Choroid plexus epithelial cell (primary cell): ENCODE measurements at places on chromosomes 5 and 9.

- DNase-seq, result no peak
Measured at GRCh38 chr9:138024131-138024530, 146.5 kb downstream of the CACNA1B start.

DNA sequence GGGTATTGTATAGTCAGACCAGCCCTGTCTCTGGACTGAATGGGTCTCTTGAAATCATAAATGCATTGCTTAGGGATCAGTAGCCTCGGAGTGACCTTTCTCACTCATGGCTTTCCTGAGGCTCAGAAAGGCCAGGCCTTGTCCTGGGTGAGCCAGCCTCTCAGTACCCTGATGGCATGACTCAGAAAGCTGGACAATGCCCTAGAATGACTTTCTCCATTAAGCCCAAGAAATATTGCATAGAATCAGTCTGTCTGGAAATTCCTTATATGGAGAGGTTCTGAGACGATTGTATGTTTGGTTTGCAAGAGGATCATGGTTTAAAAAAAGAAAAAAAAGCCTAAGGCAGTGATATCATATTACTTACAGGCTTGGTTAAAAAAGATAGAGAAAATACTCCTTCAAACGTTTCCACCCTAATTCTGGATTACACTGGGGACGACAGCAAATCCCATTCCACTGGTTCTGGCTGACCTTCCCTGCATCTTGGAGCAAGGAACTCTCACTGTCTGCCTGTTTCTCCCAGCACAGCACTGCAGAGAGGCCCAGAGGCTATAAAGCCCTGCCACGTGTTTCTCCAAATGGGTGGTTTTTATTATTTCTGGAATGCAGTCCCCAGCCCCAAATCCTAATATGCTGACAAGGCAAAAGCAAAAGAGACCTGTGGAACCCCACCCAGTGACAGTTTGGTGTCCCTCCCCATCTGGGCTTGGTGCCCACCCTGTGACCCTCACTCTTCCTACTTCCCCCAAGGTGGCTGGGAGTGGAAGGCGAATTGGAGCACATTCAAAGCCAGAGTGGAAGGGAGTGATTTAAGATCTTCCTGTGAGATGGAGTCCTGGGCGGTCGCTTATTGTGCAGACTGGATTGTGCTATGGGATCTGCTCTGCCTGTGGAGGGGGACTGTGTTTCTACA, 34.4 kb downstream of the MAP1B start:
- DNase-seq, result peak; percentile 95

DNA sequence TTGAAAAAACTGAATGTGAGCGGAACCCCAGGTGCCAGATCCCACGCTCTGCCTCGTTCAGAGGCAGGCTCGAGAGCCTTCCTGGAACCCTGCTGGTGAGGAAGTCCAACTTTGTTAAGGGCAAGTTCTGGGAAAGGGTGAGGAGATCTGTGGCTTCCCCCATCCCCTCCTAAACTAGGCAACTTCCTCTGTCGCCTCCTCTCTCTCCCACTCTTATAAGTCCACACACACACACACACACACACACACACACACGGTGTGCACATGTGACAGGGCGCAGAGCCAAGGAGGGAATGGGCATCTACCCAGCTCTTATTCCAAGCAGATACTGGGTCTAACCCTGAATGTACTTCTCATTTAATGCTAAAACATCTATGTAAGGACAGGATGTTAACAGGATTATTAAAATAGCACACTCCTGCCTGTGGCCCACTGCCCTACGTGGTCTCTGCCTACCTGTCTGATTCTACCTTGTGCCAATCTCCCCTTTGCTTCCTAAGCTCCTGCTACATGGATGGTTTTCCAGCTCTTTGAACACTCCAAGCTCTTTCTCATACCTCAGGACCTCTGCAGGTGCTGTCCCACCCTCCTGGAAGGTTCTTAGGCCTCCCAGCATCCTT, 72.4 kb upstream of the FBXW11 start:
- peak; percentile 56 for DNase-seq

DNA sequence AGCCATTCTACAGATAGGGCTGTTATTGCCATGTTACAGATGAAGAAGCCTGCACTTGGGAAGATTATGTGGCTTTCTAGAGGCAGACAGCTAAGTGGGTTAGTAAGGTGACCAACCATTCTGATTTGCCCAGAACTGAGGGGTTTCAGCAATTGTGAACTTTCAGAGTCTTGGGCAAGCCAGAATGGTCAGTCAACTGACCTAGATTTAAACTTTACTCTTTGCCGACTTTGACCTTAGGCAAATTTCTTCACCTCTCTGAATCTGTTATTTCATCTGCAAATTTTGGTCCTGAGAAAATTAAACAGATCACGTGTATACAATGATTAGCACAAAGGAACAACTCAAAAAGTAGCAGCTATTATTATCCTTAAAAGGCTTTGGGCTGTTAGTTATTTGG, 20.4 kb upstream of the TNFSF8 start:
- DNase-seq, result no peak

- DNase-seq, result no peak
Measured at GRCh38 chr5:109328626-109329025, 81.1 kb downstream of the PJA2 start.

- DNase-seq, result no peak
Measured at GRCh38 chr5:158364367-158364766, 505.4 kb upstream of the CLINT1 start.

- peak; percentile 26 for DNase-seq
Measured at GRCh38 chr9:133163504-133164172, at the start of gene GBGT1. TSS of gene GBGT1 (minus strand) at chr9:133163914. CDS start at chr9:133162412, 1,502 bp downstream.

- no peak for DNase-seq
Measured at GRCh38 chr5:149543361-149544027, 7.7 kb downstream of the CSNK1A1 start.

- DNase-seq, result no peak
Measured at GRCh38 chr5:132008163-132008473, 3.3 kb downstream of the ACSL6 start.

DNA sequence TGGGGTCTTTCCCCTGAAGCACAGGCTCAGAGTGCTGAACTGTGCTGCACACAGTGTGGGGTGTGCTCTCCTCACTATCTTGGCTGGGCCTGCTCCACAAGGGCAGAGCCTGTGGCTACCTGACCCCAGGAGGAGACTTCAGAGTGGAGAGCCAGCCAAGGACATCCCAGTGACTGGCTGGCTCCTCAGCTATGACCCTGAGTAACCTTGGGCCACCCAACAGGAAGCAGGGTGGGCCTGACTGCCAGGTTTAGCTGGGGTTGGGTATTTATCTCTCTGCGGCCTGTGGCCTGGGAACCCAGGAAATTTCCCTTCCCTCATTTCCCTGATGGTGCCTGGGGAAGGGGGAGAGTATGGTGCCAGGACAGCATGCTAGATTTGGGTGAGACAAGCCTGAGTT, 2.1 kb upstream of the EEIG1 start:
- DNase-seq, result no peak

- peak; percentile 28 for DNase-seq
Measured at GRCh38 chr5:72790186-72790585, 26.3 kb upstream of the TNPO1 start.

DNA sequence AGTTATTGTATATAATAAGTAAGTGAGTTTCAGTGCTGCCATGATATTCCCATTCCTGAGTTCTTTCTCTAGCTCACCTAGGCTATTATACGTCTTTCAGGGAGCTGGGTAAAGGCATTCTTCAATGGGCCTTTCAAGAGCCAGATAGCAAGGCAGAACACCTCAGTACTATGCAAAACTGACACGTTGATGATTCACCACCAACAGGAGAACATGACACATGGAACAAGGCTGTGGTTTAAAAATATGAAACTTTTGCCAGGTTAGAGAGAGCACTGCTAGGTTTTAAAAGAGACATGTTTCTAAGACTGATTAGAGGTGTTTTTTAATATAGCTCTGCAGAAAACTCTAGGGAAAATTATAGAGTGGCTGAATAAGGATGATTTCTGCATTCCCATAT, 95.9 kb downstream of the UGCG start:
- DNase-seq, result peak; percentile 85

- peak; percentile 37 for DNase-seq
Measured at GRCh38 chr5:180201051-180201987, 7.7 kb downstream of the RASGEF1C start.

- DNase-seq, result no peak
Measured at GRCh38 chr5:154384480-154385235, 61.1 kb upstream of the SAP30L start.

DNA sequence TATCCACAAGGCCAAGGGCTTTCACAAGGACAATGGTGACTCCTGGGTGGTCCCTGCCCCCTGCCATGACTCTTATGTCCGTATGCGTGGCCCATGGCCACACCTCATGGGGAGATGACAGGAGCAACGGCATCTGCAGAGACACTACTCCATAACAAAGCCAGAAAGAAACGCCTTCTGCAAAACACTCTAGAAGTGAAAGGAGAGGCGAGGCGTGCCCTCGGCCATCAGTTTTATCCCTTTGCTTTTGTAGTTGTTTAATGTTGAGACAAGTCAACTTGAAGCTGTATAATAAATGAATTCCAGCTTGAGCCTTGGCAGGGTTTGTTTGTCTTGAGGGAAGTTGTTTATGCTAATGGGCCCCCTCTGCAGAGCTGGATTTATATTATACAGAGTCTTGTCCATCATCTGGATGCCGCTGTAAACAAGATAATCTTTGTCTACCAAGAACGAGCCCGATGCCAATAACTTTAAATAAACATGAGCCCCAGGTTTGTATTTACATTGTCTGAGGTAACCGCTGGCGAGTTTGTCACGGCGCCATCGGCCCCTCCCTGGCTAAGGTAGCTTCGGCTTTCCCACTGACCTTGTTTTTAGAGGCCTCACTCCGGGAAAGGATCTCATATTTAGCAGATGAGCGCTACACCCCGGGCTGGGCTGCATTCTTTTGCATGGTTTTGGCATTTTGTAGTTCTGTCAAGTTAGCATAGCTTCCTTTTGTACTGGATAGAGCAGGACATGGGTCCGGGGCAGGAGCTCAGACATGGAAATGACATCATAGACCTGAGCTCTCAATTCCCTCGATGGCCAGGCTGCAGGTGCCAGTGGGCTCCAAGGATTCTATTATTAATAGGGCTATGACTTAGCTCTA, 165.3 kb downstream of the ERCC6L2 start:
- no peak for DNase-seq

DNA sequence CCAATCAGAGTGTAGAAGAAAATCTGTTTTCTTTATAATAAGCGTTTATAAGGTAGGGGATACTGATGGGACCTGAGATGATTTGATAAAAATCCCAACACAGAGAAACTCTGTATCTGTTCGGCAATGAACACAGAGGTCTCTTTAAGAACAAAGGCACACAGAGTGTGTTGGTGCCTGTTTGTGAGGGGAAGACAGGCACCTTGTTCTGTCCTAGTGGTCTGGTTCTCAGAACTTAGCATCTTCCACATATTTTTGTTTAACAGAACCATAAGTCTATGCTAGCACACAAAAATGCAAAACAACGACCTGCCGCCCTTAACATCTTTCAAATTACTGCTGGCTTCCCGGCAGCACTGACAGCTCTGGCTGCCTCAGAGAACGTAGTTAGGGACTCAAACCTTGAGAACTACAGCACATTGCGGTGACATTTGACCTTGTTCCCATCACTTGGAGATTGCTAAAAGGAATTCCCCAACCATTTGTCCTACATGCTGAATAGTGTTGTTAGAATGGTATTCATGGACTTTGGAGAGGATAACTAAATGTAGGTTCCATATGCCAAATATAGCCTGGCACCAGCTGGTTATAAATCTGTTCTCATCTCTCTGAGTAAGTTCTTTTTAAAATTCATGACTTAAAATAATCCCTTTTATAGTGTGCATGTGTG, 871.7 kb upstream of the TYRP1 start:
- DNase-seq, result no peak

- peak; percentile 83 for DNase-seq
Measured at GRCh38 chr9:105138306-105138801, 106.1 kb upstream of the SLC44A1 start.

DNA sequence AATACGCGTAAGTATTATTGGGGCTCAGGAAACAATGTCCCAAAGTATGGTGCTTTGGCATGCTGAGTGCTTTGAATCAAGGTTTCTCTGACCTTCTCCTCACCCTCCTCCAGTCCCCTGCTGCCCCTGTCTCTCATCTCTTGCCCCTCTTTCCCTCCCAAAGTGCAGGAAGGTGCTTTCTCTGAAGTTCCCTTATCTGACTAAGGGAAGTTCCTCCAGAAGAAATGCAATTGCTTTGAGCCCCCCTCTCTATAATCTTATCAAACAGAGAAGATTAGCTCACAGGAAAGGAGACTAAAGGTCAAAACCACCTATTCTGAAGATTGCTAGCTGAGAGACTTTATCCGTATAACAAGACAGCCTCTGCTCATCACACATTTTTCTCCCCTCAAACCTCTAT, 288.1 kb downstream of the ARL15 start:
- no peak for DNase-seq

DNA sequence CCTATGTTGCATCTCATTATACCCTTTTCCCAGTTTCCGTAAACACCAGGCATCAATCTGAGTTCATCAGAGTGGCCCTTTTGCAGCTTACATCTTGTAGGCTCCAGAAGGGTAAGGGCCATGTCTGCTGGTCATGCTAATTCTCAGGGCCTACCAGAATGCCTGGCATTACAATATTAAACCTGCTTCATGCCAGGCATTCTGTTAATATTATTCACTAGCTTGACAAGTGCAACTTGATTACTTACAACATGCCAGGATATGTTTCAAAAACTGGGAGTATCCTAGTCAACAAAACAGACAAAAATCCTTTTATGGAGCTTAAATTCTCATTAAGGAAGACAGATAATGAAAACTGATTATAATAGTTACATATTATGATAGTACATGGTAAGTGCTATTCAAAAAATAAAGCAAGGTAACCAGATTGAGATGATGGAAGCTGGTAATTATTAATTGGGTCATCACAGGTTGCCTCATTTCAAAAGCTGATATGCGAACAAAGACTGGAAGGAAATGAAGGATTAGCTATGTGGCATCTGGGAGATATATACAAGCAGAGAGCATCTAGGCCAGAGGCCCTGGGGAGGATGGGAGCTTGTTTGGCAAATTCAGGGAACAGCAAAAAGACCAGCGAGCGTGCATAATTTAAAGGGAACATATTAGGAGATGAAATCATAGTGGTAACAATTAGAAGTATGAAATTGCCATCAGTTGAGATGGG, 406.3 kb downstream of the DMRT2 start:
- DNase-seq, result no peak

GRCh38 chr5:124596595-124597421, 149.6 kb downstream of the ZNF608 start:
- peak; percentile 81 for DNase-seq

GRCh38 chr9:68750786-68751185, 45.7 kb downstream of the PIP5K1B start:
- no peak for DNase-seq

DNA sequence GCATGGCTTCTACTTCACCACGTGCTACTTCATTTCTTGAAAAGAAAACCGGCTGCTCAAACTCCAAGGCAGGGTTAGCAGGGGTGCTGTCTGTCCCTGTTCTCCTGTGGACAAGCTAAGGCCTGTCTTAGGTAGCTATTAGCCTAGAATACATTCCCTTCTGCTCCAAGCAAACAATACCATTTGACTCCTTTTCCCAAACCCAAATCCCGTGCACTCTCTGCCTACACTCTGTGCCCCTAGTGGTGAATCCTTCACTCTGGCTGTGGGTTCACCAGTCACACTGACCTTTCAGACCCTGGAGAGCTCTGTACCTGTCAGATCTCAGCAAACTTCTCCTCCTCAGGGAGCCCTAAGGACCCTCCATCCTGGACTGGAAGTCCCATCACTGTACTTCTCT, 211.6 kb downstream of the SLIT3 start:
- DNase-seq, result no peak
